GM23338 (cell line): ENCODE measurements at places on chromosomes 1 and 21. TPM values are rescaled to one million over a fixed set of nuclear protein-coding genes. Genes with fewer than 3 reads are reported as not detected.
A peak's percentile ranks its signal among the peaks of the same experiment; 100 is the strongest.

DNA sequence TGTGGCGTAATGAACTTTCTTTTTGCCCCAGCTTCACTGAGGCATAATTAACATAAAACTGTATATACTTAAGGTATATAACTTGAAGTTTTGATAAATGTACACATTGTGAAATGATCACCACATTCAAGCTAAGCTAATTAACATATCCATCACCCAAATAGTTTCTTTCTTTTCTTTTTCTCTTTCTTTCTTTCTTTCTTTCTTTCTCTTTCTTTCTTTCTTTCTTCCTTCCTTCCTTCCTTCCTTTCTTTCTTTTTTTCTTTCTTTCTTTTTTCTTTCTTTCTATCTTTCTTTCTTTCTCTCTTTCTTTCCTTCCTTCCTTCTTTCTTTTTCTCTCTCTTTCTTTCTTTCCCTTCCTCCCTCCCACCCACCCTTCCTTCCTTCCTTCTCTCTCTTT is 62.5 kb downstream of the XCL1 start:
- H3K27me3 ChIP-seq = no peaks in the 10 kb centered on the region
- H3K36me3 ChIP-seq = no peaks in the 10 kb centered on the region
- no peak overlapping the region for H3K27ac ChIP-seq
- H3K4me3 ChIP-seq = no peak overlapping the region
- no peak for DNase-seq
- no peaks in the 10 kb centered on the region for H3K4me1 ChIP-seq

- no peak for DNase-seq
Measured at GRCh38 chr1:46749404-46749803, 30.5 kb upstream of the EFCAB14 start.

DNA sequence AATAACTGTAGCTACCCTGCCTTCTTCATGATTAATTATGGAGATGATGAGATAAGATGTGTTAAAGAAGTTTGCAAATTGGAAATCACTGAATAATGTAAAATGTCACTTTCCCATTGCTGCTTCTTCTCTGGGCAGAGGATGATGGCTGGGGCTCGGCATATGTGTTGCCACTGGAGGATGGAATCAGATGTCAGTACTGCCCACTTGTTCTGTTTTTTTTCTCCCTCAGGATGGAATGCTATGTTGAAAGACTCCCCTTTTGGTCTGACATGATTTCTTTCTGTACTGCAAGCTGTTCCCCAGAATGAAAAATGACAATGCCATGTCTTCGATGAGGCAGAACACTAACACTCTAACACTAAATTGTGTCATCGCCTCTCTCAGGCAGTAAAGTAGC is 373.9 kb upstream of the SPAG17 start:
- no peak overlapping the region for H3K27ac ChIP-seq
- no peak overlapping the region for H3K4me3 ChIP-seq
- H3K36me3 ChIP-seq = no peaks in the 10 kb centered on the region
- H3K27me3 ChIP-seq = no peaks in the 10 kb centered on the region

SPTA1 gene
- not detected in 2 replicates for total RNA-seq

DNA sequence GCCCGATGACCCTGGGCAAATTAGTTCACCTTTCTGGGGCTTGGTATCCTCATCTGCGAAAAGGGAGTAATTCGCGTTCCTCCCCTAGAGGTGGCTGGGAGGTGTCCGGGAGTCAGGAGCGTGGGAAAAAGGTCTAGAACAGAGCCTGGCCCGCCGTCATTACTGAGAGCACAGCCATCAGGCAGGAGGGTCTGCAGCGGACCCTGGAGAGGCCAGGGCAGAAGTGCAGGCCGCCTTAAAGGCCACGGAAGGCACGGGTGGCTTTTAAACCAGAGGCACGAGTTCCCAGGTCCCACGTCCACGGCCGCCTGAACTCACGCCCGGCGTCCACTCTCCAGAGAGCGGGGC is 850 bp downstream of the PANK4 start:
- peaks cover 19% of the 10 kb centered on the region for H3K4me1 ChIP-seq
- peak; percentile 43 for DNase-seq
- H3K27ac ChIP-seq = no peak overlapping the region
- 0 out of 2 replicates have a peak, but pooled peaks cover 5% of the 10 kb centered on the region for H3K36me3 ChIP-seq
- peaks cover 38% of the 10 kb centered on the region for H3K27me3 ChIP-seq
